ENCODE measurements at places on chromosomes 2 and 18.
A peak's percentile ranks its signal among the peaks of the same experiment; 100 is the strongest.

DNA sequence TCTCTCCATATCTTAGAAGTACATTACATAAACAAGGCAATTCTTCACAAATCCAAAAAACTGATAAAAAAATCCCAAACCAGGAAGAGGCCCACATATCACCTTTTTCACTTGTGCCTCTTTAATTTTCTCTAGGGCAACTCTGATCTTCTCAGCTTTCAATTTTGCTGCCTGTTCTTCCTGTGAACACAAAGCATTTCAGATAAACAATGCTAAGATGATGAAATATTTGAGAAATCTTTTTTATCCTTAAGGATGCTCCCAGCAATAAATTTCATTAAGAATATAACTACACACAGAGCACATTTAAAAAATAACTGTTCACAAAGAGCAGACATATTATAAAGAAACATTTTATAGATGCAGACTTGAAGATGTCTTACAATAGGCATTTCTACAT lies 73.4 kb downstream of the RAPH1 start:
- DNase-seq = no peak

- DNase-seq = peak; percentile 57
Measured at GRCh38 chr2:94874277-94874997, 3.2 kb downstream of the TEKT4 start.

DNA sequence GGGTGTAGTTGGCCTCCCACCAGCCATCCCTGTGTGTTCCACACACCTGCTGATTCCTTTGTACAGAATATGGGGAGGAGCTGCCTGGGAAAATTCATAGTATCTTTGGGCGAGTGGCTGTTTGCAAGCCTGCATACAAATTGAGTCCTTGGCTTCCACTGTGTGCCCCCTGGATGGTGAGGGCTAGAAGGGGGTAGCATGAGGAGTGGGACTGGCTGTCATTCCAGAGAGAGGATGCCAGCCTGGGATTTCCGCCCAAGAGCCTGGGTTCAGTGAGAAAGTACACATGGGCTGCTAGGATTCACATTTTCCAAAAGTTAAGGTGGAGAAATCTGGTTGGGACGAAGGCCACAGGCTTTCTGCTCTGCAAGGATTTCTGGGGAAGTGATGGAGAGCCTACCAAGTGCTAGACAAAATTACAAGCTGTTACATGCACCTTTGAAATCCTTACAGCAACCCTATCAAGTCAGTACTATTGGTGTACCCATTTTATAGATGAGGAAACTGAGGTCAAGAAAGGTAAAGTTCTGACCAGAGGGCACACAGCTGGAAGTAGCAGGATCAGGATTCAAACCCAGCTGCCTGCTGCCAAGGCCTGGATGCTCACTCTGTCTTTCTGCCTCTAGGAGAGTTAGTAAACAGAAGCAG lies 606 bp upstream of the TOGARAM2 start:
- DNase-seq = no peak

DNA sequence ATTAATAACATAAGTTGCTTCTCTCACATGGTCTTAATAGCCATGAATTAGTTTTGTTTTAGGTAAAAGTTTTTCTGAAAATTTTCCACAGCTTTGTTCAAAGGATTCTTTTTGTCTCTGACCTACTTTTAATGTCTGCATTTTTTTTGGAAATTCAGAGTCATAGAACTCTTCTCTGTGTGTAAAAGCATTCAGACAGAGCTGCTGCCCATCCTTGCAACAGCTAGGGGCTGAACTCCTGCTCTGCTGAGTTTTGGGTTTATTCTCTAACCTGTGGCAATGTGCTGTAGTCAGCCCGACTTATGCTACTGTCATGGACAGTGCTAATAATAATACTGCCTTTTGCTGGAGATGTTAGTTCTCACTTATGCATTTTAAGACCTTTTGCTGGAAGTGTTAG lies 44.1 kb downstream of the RALBP1 start:
- no peak for DNase-seq

GRCh38 chr2:54435325-54436226 lies 20.6 kb upstream of the SPTBN1 start:
- DNase-seq = no peak

DNA sequence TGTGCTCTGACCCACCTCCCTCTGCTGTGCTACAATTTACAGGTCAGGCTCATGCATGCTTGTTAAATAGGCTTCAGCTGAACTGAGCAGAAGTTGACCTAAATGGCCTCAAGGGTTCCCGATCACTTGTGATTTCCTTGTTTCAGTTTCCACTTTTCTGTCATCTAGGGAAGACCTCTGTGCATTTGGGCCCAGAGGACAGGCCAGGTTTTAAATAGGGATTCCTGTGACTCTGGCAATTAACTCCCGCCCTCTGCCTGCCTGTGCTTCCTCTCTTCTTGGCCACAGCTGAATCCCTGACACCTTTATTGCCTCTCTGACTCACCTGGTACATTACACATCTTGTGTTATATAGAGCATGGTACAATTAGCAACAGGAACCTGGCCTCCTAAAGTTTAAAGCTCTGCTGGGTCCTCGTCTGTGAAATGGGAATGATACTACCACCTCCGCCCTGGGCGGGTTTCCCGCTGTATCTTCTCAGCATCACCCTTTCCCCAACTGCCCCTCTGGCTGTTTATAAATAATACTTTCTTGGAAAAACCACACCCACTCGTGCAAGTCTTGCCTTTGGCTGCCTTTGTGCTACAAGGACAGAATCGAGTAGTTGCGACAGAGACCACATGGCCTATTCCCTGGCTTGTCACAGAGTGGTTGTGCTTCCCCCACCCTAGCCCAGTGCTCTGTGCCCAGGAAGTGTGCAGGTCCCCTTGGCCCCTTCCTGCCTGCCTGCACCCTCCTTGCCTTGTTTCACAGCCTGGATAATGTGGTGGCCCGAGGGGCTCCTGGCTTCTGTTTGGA lies 7.9 kb downstream of the CABLES1 start:
- DNase-seq = peak; percentile 43

DNA sequence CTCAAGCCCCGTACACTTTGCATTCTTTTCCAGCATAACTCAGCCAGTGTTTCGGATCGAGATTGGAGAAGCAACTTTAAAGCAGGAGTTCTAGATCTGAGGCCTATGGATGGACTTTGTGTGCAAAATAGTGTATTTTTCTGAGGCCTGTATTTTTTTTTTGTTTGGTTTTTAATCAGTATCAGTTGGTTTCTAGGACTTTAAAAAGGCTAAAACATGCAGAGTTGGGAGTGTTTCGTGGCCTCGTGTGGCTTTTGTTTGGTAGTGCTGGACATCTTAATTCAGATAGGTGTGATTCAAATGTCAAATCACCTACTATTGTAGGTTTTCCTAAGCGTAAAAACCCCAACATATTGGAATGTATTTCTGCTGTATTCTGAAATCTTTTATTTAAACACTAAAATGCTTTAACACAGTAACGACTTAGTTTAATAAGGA lies 282 bp upstream of the PUS10 start:
- DNase-seq = no peak

DNA sequence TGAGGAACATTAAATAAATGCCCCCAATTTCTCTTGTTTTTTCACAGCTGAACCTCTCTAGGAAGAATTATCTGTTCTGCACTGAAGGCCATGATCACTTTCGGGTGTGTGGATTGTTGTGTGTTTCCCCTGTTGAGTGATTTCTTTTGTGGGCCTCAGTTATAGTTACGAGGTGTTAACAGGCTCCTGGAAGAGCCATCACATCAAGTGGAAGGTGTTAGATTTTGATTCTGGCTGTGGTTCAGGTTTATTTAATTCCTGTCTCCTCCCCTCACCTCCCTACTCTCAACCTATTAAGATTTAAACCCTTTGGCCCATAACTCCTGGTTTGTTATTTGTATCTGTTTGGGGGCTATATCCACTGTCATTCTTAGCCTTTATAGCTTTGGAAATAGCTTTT lies 182.8 kb downstream of the AGPS start:
- DNase-seq = no peak

DNA sequence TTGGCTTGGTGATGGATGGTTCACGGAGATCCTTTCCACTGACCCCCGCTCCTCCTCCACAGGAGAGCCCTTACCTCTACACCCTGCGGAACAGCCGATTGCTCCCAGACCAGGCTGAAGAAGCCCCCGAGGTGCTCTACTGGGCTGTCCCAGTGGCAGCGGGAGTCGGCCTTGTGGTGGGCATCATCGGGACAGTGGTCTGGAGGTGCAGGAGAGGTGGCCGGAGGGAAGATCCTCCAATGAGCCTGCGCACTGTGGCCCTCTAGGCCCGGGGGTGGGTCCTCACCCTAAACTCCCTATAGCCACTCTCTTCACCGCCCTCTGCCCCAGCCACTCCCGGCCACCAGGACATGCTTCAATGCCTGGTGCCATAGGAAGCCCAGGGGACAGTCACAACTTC lies 108.8 kb upstream of the PPP1CB start:
- peak; percentile 25 for DNase-seq

DNA sequence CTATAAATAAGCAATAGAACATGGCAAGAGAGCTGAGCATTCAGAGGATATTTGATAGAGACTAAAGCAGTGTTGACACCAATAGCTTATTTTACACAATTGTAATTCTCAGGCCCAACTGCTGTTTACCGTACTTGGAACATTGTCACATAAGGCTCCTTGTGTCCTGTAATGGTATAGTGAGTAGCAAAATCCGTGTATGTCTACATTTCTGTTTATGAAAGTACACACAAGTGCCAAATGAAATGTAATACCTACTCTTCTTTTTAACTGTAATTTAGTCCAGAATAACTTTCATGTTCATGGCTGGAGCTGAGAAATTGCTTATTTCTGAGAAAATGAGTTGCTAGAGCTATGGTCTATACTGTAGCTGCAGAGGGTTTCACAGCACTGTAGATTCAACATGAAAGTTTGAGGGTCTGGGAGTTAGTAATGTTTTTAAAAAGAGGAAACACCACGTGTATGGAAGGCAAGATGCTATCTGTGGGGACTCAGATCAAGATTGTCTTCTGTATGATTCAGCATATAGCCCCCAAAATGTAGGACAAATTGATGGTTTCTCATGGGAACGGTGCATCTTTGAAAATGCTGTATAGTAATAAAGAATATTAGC lies 110.2 kb upstream of the NOSTRIN start:
- DNase-seq = no peak

- DNase-seq = no peak
Measured at GRCh38 chr2:56009758-56010458, 86.3 kb upstream of the EFEMP1 start.

DNA sequence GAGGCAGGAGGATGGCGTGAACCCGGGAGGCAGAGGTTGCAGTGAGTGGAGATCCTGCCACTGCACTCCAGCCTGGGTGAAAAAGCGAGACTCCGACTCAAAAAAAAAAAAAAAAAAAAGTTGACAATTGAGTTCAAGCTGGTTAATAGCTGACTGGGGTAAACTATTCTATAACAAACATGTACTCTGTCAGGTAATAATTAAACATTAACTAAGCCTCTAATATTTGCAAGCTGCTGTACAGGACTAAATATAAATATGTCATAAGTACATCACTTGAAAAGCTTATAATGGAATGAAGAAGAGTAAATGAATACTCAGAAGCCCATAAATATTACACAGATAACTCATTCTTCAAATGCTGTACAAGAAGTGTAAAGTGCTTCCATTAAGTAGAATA lies 190.4 kb upstream of the CRIM1 start:
- DNase-seq = no peak

DNA sequence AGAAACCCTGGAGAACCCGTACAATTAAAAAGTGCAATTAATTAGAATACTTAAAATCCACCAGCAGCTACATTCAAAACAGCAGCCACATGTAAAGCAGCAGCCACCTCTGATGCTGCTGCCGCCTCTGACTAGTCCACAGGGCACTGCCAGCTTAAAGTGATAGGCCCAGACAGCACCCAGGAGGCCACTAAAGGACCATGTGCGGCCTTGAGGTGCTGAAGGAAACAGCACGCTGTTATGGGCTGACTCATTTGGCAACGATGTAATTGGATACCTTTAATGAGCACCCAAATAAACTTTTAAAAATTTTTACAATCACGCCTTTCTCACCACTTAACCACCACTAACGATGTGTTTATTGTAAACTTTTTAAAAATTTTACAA lies 209.3 kb upstream of the NCKAP5 start:
- no peak for DNase-seq

DNA sequence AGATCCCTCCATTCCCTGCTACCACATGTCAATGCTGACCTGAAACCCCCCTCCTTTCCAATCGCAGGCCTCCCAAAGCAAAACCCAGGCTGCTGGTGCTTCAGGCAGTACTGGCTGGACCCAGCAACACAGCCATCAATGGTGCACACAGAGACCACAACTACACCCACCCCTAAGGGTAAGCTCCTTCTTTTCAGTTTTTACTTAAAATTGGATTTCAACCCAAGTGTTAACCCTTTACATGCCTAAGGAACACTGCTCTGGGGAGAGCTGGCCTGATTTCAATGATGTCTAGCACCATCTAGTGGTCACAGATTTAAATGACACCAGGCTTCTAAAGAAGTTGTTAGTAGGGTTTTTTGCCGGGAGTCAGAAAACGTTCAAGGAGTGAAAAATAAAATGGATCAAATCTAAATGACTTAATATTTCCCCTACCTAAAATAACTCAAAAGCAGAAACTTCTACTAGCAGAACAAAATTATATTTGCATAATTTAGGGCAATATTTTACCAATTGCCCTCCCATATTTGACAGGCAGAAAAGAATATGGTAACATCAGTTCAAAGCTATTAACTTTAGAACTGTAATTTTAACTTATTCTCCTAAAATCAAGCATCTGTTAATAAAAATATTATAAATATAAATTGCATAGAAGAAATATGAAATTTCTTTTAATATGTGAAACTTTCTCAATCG lies 24.6 kb downstream of the FECH start:
- peak; percentile 57 for DNase-seq

DNA sequence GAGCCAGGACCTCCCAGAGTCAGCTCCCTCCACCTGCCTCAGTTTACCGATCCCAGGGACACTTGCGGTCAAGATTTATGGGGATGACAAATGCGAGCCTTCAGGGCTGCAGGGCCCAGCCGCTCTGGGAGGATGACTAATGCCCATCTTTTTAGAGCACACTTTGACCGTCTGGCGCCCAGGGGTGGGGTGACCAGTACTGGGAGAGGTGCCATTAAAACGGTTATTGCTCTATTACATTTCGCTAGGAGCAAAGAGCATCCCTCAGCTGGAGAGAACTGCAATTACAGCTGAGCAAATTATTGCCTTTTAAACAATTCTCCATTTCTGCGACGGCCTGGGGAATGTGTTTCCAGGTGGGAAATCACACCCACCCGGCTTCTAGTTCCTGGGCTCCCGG lies 42.6 kb upstream of the HPCAL1 start:
- no peak for DNase-seq
